Gastroesophageal sphincter (tissue), 4 donors: ENCODE measurements at places on chromosomes 3 and 15.

DNA sequence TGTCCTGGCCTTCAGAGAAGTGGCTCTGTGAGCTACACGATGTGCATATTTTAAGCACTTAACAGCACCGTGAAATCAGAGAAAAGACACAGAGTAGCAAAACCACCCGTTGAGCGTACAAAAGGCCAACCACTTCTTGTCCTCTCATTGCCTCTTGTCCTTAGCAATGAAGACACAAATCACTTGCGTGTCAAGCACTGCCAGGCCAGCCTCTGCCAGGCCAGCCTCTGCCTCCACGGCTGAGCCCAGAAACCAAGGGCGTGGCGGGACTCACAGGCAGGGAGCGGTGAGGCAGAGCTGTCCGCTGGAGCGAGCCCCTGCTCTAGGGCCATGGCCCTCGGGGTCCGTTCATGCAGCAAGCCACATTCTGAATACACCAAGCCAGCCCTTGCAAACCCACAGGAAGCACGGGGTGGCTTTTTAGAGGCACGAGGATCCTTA lies 4.0 kb downstream of the MUC4 start:
- no peak for ATAC-seq

- no peak for ATAC-seq
Measured at GRCh38 chr3:128870347-128870746, 9.1 kb upstream of the ACAD9 start.

GRCh38 chr15:65312400-65312916 lies 8.0 kb downstream of the RNU5B-1 start:
- no peak for ATAC-seq

GRCh38 chr3:17075358-17075757 lies 190.6 kb downstream of the PLCL2 start:
- ATAC-seq: no peak

DNA sequence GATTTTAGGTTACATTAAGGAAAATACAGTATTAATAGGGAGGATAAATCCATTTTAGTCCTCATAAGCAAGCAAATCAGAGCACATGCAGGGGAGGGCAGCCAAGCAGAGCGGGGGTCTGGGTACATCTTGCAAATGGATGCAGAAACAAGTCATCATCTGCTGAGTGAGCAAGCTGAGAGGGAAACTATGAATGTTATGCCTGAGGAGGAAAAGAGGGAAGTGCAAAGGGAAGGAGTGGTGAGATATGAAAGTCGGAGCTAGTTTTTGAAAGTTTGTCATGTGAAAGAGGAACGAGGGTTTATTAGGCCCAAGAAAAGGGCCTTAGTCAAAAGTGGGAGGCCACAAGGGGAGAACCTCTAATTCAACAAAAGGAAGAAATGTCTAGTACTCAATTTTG lies 15.4 kb downstream of the PTX3 start:
- no peak for ATAC-seq

DNA sequence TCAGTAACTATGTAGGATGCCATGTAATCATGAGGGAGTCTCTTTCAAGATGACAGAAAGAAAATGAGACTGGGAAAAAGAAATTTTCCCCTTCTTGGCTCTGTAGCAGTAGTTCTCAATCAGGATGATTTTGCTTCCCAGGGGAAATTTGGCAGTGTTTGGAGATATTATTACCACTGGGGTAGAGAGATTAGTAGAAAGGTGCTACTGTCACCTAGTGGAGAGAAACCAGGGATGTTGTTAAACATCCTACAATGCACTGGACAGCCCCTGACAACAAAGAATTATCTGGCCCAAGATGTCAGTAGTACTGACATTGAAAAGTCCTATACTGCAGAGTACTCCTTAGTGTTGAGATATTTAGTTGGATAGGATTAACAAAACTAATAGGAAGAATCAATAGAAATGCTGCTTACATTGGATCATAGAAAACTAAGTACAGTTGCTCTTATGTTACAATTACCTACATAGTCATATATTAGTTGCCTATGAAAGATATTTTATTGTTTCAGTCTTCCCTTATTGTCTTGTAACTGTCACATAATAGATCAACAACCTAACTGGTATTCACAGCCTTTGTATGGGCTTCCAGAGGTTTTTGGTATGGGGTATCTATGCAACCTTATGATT lies 433.3 kb downstream of the RAP2B start:
- peak; percentile 60 for ATAC-seq

- ATAC-seq: no peak
Measured at GRCh38 chr15:67917636-67918035, 77.8 kb upstream of the RNU6-1 start.

DNA sequence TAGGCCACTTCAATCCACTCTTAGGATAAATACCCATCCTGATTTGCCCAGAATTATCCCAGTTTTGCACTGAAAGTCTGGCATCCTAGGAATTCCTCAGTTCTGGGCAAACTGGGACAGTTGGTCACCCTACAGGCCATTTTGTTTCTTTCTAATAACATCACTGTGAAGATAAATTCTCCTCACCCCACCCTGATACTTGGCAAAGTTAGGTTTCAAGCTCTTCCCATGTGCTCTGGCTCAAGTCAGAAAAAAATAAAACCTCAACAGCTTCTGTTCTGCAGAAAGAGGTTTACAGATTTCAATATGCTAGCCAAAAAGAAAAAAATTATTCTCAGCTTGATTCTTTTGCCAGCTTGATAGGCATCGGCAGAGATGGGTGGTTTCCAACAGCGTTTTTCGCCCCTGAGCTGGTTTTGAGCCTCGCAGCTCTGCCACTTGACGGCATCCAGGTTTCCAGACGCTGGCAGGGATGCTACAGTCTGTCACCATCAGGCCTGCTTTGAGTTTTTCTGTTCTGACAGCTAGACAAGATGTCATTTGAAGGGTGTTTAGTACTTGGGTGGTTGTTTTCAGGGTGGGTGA lies 171.4 kb downstream of the SSR3 start:
- ATAC-seq: no peak

- ATAC-seq: no peak
Measured at GRCh38 chr3:94573337-94573736, 510.5 kb downstream of the NSUN3 start.
